ENCODE measurements at places on chromosomes 5 and 9.

- no peak for DNase-seq
These were observed 2.4 kb downstream of the TPM2 start for GRCh38 chr9:35687306-35687705.

DNA sequence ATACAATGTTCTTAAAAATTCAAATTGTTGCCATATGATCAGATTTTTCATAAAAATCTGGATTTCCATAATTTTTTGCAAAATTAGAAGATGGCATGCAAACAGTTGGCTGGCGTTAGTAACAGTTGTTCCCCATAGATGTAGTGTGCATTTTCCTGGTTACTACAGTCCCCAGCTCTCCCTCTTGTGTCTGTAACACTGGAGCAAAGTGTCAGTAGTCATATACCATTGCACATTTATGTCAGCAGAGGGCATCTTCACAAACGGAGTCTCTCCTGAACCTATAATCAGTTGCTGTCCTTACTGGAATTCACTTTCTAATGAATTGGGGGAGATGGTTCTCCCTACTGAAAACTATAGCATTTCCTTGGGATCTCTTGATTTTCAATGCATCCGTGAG lies 44.7 kb upstream of the DMAC1 start:
- DNase-seq: no peak

DNA sequence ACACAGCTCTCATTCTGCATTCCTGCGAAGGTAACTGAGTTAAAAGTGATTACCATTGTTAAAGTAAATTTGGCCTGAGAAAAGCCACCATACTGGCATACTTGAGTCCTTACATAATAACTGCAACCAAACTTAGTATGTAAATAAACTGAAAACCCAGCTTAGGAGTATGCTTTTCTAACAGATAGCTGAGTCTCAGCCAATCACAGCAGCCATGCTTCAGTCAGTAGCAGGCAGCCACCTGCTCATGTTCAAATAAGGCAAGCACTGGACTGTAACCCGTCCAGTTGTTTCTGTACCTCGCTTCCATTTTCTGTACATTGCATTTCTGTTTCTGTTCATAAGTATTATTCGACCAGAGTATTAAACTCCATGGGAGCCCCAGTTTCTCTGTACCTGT lies 58.6 kb downstream of the GCNT4 start:
- no peak for DNase-seq

- no peak for DNase-seq
These were observed 11.7 kb upstream of the OR13D1 start for GRCh38 chr9:104682642-104683041.

- DNase-seq: no peak
These were observed 1134.1 kb downstream of the PTPRD start for GRCh38 chr9:9478741-9479140.

DNA sequence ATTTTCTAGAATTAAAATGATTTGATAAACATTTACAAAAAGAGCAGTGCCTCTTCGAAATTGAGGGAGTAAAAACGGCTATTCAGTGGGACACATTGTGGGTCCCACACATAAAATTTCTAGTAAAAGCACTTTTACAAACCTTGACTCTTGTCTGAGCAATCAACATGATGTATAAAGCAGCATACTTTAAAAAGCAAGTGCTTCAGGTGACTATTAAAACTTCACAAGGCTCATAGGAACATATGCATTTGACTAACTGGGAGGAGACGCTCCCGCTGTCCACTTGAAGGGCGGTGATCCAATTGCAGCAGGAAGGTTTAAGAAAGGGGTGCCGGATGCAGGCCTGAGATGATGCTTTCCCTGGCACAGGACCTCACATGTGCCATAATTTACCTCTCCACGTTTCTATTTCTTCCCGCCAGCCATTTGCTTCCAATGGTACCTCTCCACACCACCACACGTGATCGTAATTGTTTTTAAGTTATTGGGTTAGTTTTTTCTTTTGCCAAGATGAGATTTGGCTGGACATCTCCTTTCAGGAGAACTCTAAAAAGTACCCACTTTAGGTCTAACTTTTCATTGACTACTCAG lies 1.8 kb downstream of the MCTP1 start:
- DNase-seq: no peak

GRCh38 chr5:76149636-76150035 lies 66.5 kb downstream of the SV2C start:
- no peak for DNase-seq

GRCh38 chr9:123997665-123998277 lies 13.8 kb upstream of the LHX2 start:
- no peak for DNase-seq

DNA sequence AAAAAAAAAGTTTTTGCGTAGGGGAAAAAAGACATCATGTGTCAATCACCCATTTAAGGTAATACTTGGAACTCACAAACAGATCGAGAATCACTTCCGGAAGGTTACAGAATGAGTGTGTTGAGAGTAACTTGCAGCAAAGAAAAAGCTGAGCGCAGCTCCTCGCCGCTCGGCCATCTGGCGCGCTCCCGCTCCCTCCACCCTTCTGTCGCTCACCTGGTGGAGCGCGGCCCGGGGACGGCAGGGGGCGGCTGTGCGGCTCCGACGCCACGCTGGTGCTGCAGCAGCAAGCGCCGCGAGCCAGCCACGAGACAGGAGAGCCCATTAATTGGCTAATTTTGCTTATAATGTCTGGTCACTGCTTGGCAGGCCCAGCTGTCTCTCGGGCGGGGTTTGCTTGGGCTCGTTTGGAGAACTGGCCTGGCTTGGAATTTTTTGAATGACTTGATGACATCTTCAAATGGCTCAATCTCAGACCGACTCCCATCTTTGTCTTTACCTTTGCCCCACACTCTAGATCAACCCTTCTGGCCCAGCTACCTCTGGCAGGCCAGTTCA lies 601.8 kb downstream of the CCDC171 start:
- DNase-seq: no peak

GRCh38 chr5:111839438-111839837 lies 82.4 kb upstream of the NREP start:
- DNase-seq: no peak

GRCh38 chr5:40733434-40733833 lies 22.3 kb downstream of the TTC33 start:
- DNase-seq: no peak

- no peak for DNase-seq
These were observed 31.1 kb downstream of the TUT7 start for GRCh38 chr9:86322973-86323644.

- DNase-seq: no peak
These were observed 5.0 kb downstream of the NPM1 start for GRCh38 chr5:171392585-171393159.

GRCh38 chr5:143717400-143717799 lies 94.6 kb upstream of the HMHB1 start:
- no peak for DNase-seq

- no peak for DNase-seq
These were observed at the start of gene SLC35D2 for GRCh38 chr9:96383165-96383942. Gene SLC35D2, minus strand, starts transcription at chr9:96383711. Its CDS starts 77 bp downstream, at chr9:96383634.

GRCh38 chr5:6394429-6395101 lies 16.2 kb upstream of the MED10 start:
- DNase-seq: no peak

DNA sequence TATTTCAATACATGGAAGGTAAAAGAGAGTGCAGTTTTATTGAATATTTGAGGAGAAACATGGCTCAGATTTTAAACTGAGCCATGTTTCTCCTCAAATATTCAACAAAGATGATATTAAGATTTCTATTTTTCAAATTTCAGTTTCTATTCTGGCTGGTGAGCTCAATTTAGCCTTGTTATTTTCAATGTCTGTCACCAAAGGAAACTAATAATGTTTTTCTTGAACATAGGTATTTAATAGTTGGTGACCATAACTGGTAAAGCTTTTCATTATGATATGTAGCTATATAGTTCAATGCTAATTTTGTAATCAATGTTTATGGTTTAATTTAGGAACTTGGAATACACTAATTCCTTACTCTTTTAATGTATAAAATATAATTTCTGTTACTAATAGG lies 177.4 kb downstream of the FER start:
- DNase-seq: no peak

DNA sequence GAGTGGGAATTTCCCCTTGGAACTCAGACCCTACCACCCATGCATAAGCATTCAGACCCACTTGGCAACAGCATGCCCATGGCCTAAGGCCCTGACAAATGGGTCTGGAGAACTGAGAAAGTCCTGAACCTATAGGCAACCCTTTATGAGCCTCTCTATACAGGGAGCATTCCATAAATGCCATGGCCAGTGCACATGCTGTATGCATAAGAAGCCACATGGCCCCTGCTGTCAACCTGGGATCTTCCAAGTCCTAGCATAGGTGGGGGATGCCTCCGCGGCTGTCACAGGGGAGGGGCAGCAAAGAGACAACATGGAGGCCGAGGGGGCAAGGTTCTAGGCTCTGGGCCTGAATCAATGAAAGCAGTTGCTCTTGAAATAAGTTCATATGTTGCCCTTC lies 8.2 kb upstream of the NIPAL4 start:
- DNase-seq: no peak

- no peak for DNase-seq
These were observed 154.1 kb downstream of the NTRK2 start for GRCh38 chr9:84823421-84824271.

- DNase-seq: no peak
These were observed 5.4 kb downstream of the LSM11 start for GRCh38 chr5:157748760-157749461.

DNA sequence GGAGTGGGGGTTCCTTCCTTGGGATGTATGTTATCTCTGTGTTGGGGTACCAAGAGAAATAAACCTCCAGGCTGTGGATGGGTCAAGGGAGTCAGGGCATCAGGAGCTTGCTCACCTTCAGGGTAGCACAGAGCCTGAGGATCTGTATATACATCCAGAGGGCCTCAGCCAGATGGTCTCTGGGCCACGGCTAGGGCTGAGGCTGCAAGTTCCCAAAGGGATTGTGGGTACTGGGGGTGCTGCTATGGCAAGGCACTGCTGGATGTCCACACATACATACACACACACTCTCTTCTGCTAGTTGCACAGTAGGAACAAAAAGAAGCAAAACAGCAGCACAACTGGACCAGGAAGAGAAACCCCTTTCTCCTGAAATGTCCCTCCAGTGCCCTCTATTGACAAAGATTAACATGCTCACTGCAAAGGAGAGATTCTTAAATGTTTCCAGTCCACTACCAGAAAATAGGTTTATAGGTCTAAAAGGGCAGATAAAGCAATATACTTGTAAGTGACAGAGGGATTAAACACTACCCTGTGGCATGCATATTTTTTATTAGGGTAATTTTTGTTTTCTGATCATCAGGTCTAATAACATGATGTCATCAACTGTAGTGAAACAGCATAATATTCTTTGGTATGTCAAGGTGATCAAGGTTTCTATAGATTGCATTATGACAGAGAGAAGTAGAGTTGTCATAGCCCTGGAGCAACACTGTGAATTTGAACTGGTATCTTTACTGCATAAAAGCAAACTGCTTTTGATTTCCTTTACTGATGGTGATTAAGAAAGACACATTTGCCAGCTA lies 56.3 kb upstream of the KCNN2 start:
- DNase-seq: no peak

DNA sequence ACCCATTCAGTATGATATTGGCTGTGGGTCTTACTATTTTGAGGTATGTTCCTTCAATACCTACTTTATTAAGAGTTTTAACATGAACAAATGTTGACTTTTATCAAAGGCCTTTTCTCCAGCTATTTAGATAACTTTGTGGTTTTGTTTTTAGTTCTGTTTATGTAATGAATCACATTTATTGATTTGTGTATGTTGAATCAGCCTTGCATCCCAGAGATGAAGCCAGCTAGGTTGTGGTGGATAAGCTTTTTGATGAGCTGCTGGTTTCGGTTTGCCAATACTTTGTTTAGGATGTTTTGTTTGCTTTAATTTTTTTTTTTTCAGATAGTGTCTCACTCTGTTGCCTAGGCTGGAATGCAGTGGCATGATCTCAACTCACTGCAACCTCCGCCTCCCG lies 609.0 kb upstream of the COX7C start:
- no peak for DNase-seq

GRCh38 chr9:135154050-135154615 lies 66.7 kb downstream of the OLFM1 start:
- no peak for DNase-seq

GRCh38 chr5:74673011-74673790 lies 11.8 kb upstream of the HEXB start:
- no peak for DNase-seq

- DNase-seq: no peak
These were observed 35.7 kb downstream of the PCDHAC2 start for GRCh38 chr5:141001844-141002604.

- DNase-seq: no peak
These were observed 1.6 kb upstream of the SUB1 start for GRCh38 chr5:32583582-32584232.

DNA sequence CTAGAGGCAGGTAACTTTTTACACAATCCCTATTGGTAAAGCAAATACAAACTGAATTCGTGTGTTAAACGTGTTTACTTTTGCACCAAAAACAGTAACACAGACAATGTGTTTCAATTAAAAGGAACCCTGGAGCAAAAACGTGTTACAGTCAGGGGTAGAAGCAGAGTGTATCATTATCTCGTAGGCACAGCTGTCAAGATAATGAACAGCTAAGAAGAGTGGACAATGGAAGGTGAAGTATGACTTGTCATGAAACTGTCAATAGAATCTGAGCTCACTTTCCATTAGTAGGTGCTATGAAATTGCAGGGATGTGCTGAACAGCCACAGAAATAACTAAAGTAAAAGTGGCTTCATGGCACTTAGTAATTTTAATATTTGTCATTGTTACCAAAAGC lies 1229.8 kb upstream of the WWC1 start:
- no peak for DNase-seq

DNA sequence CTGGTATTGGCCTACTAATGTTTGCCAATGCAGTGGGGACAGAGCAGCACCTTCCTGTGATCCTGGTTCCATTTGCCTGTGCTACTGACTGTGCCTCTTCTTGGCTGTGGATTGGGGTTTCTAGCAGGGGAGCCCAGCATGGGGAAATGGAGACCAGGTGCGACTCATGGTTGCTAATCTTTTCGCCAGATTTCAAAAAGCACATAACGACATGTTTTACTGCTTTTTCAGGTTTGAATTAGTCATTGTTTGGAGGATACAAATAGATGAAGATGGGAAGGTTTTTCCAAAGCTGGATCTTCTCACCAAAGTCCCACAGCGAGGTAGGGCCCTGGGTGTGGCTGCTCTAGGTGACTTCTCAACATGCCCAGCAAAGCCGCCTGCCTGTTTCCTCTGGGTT lies 57.6 kb downstream of the IPPK start:
- DNase-seq: no peak

GRCh38 chr5:77400645-77401044 lies 91.5 kb downstream of the WDR41 start:
- no peak for DNase-seq

- DNase-seq: no peak
These were observed 23.3 kb upstream of the MEGF9 start for GRCh38 chr9:120737416-120738165.
